Renal cortex interstitium (tissue), 15 donors: ENCODE measurements at places on chromosomes 12 and 14. TPM values are rescaled to one million over a fixed set of nuclear protein-coding genes. Genes with fewer than 3 reads are reported as not detected.

RD3L gene
- polyA plus RNA-seq, result not detected

RIC8B gene
- polyA plus RNA-seq, result 27.5 TPM

PRKD1 gene
- 31.3 TPM for polyA plus RNA-seq

STXBP6 gene
- 8.4 TPM for polyA plus RNA-seq

GATC gene
- 38.5 TPM for polyA plus RNA-seq

PAWR gene
- polyA plus RNA-seq, result 63.6 TPM

CCDC91 gene
- 36.3 TPM for polyA plus RNA-seq

LRIG3 gene
- polyA plus RNA-seq, result 35.5 TPM

CAPRIN2 gene
- 33.8 TPM for polyA plus RNA-seq

P2RX2 gene
- 0.98 TPM for polyA plus RNA-seq
